ENCODE measurements at places on chromosomes 11 and 22.

GRCh38 chr11:64224891-64225607 lies 937 bp downstream of the TRPT1 start:
- DNase-seq: no peak

GRCh38 chr11:10975287-10975721 lies 117.5 kb upstream of the ZBED5 start:
- no peak for DNase-seq

DNA sequence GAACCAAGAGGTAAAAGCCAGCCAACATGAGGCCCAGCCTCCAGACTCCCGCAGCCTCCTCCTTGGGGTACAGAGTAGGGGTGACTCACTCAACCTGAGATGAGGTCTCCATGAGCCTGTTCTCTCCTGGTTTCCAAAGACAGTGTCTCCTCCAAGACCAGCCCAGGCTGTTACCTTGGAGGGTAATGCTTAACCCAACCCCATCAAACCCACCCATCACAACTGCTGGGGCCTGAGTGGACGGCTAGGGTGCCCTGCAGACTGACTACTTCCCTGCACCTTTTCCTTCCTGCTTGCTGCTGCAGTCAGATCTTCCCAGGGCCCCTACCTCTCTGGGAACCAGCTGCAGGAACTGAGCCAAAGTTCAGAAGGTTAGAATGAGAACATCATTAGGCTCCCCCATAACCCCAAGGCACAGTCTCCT lies 5.1 kb upstream of the NOL12 start:
- DNase-seq: no peak

- DNase-seq: no peak
Observed at GRCh38 chr11:70510571-70510970, 112.2 kb downstream of the CTTN start.

DNA sequence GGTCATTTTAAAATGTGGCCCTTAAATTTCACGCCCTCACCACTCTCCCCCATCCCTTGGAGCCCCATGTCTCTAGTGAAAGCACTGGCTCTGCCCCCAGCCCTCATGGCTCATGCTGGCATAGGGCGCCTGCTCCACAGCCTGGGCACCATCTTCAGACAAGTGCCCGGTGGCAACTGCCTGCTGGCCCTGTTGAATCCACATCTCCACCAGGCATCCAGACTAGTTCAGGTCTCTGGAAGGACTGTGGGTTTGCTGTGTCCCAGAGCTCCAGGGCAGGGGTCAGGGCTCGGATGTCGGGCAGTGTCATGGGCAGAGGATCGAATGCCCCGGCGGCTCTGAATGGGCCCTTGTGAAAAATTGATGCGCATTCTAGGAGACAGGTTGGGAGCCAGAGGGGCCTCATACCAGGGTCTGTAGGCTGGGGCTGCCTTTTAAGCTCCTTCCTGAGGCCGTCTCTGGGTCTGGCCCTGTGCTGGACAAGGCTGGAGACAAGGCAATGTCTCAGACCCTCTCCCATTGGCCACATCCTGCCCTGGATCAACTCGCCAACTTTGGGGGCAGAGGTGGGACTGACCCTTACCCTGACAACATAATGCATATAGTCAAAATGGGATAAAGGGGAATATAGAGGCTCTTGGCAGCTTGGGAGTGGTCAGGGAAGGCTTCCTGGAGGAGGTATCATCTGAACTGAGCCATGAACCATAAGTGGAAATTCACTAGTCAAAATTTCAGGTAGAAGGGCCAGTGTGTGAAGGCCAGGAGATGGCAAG lies 1.2 kb downstream of the MYO7A start:
- DNase-seq: no peak

DNA sequence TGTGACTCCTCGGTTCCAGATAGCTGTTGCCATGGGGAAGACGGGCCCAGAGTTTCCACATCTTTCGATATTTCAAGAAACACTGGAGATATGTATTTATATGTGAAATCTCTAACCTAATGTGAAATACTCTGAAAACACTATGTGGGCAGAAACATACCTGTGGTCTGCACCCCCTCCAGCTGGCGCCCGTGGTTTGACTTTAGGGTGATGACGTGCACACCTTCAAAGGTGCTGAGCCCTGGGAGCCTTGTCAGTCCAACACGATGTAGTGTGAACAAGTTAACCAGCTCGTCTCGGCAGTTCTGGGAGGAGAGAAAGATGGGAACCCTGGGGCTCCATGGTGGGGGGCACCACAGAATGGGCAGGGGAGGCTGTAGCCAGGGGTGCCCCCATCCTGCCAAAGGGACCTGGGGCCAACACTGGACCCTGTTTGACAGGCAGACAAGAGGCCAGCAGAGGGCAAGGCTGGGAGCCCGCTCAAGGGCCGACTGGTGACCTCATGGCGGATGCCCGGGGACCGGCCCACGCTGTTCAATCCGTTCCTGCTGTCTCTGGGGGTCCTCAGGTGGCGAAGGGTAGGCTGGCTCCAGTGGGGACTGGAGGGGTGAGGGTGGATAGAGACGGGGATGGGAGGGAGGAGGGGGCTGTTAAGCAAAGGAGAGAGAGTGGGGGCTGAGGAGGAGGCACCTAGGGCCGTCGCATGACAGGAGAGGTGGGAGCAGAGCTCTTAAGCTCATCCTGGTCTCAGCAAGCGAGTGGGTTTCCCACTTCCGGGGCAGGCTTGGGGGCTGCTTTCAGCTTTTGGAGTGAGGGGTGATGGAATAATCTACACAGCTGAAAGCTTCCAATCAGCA lies 43.8 kb downstream of the TRIOBP start:
- no peak for DNase-seq

GRCh38 chr11:101723371-101723770 lies 139.6 kb upstream of the TRPC6 start:
- DNase-seq: no peak

DNA sequence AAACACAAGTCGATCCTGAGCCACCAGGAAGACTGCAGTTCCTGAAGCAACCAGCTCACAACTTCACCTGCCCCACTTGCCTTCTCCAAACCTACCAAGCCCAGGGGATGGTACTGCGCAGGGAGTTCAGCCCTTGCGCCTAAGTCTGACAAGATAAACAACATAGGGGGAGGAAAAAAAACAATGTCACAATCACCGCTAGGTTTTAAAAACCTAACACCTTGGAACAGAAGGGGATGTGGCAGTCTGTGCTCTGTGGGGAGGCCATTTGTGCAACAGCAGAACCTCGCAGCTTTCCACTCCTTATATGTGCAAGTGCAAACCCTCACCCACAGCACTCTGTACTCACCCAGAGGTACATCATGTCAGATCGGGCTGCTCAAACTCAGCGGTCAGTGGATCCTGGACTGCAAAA lies 134.2 kb downstream of the RBFOX2 start:
- no peak for DNase-seq

- DNase-seq: no peak
Observed at GRCh38 chr11:19747634-19748033, 35.0 kb downstream of the NAV2 start.

- DNase-seq: no peak
Observed at GRCh38 chr11:132639403-132639802, 892.9 kb downstream of the OPCML start.

GRCh38 chr11:22554221-22554620 lies 71.4 kb downstream of the FANCF start:
- no peak for DNase-seq

DNA sequence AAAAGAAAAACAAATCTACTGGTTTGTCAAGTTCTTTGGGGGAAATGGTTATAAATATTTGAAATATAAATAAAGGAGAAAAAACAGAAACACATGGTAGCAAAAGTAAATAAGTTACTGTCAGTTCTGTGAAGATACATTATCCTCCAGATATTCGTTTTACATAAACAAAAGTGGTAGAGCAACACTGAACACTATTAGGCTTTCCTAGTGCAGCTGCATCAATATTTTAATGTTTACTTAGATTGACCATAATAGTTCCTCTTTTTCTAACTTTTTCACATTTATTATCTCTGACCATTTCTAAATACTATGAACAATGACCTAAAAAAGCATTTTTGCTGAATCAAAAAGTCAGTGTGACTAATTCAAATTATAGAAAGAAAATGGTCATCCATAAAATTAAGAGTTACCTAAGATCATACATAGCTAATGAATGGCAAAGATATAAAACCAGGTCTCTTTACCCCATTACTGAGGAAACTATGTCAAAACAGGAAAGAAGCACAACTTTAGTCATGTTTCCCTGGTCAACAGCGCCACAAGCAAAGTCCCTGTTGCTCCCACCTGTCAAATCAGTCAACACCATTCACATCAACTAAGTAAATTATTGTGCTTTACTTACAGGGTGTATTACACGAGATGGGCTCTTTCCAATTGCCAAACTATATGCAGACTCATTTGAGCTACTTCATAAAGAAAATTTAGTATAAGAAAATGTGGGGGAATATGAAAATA lies 38.5 kb downstream of the SBF2 start:
- no peak for DNase-seq

- no peak for DNase-seq
Observed at GRCh38 chr11:62547691-62548281, 1.2 kb upstream of the AHNAK start.

GRCh38 chr11:41398175-41398574 lies 61.3 kb downstream of the LRRC4C start:
- DNase-seq: no peak

GRCh38 chr11:1644601-1645356 lies 15.2 kb downstream of the KRTAP5-5 start:
- no peak for DNase-seq

DNA sequence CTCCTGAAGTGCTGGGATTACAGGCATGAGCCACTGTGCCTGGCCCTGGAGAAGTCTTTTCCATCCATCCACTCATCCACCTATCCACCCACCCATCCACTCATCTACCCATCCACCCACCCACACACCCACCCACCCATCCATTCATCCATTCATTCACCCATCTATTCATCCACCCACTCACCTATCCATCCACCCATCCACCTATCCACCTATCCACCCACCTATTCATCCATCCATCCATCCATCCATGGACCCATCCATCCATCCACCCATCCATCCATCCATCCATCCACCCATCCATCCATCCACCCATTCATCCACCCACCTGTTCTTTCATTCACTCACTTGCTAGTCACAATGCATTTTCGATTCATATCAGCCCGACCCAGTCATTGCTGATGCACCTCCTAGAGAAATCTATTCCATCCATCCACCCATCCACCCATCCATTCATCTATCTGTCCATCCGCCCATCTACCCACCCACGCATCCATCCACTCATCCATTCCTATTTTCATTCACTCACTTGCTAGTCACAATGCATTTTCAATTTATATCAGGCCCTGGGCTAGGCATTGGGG lies 17.7 kb upstream of the SUN2 start:
- DNase-seq: no peak

GRCh38 chr22:20036535-20037392 lies 15.9 kb downstream of the TANGO2 start:
- DNase-seq: no peak

DNA sequence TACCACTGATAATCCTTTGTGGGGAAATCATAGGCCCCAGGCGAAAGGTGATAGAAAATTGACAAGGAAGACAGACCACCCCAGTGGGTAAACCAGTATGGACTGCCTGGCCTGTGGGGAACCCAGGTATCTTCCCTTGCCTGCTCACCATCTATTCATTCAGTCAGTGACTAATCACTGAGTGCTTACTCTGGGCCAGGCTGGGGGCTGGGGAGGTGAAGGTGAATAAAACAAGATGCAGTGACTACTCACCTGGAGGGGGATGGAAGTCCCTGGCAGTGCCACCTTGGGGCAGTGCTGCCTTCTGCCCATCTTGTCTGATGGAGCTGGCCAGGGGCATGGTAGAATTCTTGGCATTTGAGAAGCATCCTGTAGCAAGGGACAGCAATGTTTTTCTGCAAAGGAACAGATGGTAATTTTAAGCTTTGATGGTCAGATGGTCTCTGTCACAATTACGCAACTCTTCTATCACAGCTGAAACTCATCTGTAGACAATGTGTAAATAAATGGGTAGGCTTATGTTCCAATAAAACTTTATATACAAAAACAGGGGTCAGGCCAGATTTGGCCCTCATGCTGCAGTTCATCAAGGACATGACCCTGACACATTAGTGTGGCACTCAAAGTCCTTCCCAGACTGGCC lies 4.6 kb downstream of the ISX start:
- DNase-seq: no peak

- DNase-seq: no peak
Observed at GRCh38 chr11:111066846-111067245, 178.7 kb upstream of the POU2AF2 start.

DNA sequence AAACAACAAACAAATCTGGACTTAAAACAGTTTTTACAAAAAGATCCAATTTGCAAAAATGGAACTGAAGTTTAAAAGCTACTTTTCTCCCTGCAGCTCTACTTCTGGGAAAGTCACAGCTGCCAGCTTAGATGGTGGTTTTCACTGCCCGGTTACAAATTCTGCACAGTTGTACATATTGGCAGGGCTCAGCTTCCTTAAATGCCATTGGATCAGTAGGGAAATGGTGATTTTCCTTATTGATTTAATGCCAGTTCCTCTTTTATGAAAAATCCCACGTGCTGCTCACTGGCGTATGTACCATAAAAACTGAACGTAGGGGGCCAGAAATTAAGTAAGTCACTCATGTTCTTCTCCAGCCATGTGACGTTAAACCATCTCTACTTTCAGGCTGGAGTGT lies 22.8 kb downstream of the GRAP2 start:
- no peak for DNase-seq

- DNase-seq: no peak
Observed at GRCh38 chr11:81026032-81026431, 1585.2 kb upstream of the TENM4 start.

DNA sequence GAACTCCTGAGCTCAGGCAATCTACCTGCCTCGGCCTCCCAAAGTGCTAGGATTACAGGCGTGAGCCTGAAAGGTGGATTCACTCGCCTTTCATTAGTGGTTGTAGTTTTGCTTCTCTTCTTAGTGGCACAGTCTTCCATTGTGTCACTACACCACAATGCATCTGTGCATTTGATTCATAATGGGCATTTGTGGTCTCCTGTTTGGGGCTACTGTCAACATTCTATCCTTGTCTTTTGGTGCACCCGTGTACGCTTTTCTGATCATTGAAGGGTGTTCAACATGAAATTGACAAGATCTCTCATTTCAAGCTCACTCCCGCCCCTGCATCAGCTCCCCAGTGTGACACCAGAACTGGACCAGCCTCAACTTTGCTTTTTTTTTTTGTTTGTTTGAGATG lies 2.0 kb upstream of the SYT12 start:
- no peak for DNase-seq

DNA sequence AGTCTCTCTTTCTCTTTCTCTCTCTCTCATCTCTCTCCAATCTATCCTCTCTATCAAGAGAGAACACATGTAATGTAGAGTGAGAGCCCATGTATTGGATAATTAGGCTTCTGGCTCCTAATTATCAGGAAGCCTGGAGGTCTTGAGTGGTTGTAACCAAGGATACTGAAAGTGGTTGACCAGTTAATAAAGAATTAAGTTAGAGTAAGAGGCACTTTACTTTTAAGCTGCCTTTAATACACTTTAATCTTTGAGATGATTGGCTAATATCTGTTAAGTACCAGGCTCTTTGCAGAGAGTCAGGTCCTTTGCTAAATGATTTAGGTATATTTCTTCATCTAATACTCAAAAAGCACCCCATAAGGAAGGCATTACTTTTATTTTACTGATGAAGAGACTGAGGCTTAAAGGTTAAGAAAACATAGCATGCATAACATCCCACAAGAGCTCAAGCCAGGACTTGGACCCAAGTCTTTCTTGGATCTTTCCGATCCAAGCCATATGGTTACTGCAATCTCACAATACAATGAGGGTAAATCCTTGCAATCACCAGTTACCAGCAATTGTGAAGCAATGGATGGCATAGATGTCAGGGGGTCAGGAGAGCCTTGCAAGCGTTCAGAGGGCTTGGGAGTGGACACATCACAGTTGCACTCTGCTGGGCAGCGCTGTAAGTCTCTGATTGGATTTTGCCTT lies 22.1 kb downstream of the CD44 start:
- no peak for DNase-seq

- no peak for DNase-seq
Observed at GRCh38 chr22:39208013-39208680, 36.6 kb downstream of the PDGFB start.
